ENCODE measurements at places on chromosomes 7 and 10. TPM values are rescaled to one million over a fixed set of nuclear protein-coding genes. Genes with fewer than 3 reads are reported as not detected.

The APBB1IP gene
- 50.4 TPM for total RNA-seq

The OR13A1 gene
- not detected for total RNA-seq

The PTPN20 gene
- total RNA-seq: 0.85 TPM

The STRIP2 gene
- total RNA-seq: 51.7 TPM

The PRTFDC1 gene
- total RNA-seq: 0.58 TPM

The BICC1 gene
- 0.05 TPM for total RNA-seq

The SCIN gene
- total RNA-seq: 0.29 TPM

The RADIL gene
- 0.56 TPM for total RNA-seq

The CARD11 gene
- 98.7 TPM for total RNA-seq

The MEOX2 gene
- not detected for total RNA-seq

The GRID2IP gene
- total RNA-seq: 0.26 TPM

The TBX20 gene
- not detected for total RNA-seq

The CLDN3 gene
- total RNA-seq: not detected

The SLC26A3 gene
- not detected for total RNA-seq

The CRPPA gene
- total RNA-seq: 0.65 TPM

The STAG3 gene
- total RNA-seq: 7.8 TPM

The C10orf143 gene
- 2.0 TPM for total RNA-seq

The CHST3 gene
- 0.19 TPM for total RNA-seq

The PANK1 gene
- 3.6 TPM for total RNA-seq

The C10orf71 gene
- total RNA-seq: not detected

The DYDC2 gene
- total RNA-seq: not detected

Measured in activated T-helper 17 cell treated with anti-CD3 and anti-CD28 coated beads, Interleukin-2, amount 50 U/mL, for 72 hours (primary cell).